ENCODE measurements at places on chromosomes 6 and 20. TPM values are rescaled to one million over a fixed set of nuclear protein-coding genes. Genes with fewer than 3 reads are reported as not detected.

The OTOR gene
- total RNA-seq: not detected

The PTCRA gene
- total RNA-seq: not detected

The SDCBP2 gene
- 2.1 TPM for total RNA-seq

The LYRM2 gene
- 19.9 TPM for total RNA-seq

The EDN1 gene
- total RNA-seq: 5.4 TPM

The OR2B6 gene
- total RNA-seq: not detected

The MEI4 gene
- not detected for total RNA-seq

The TGM3 gene
- total RNA-seq: not detected

The THBS2 gene
- total RNA-seq: 26.4 TPM

The SLC17A1 gene
- total RNA-seq: not detected

The INSM1 gene
- total RNA-seq: not detected

The ZFP57 gene
- 1.2 TPM for total RNA-seq

The TMEM170B gene
- 5.5 TPM for total RNA-seq

The HTR1B gene
- 2.6 TPM for total RNA-seq

The FAM162B gene
- total RNA-seq: 4.2 TPM

The DNAH8 gene
- total RNA-seq: under 0.01 TPM

The C6orf15 gene
- not detected for total RNA-seq

The ADNP gene
- 59.8 TPM for total RNA-seq

The ZNF334 gene
- total RNA-seq: 0.92 TPM

The SPATS1 gene
- total RNA-seq: not detected

The RHAG gene
- 0.42 TPM for total RNA-seq

The BMP6 gene
- total RNA-seq: 8.4 TPM

The TMEM244 gene
- total RNA-seq: not detected

The TRIM31 gene
- 1.3 TPM for total RNA-seq

The PDE10A gene
- 3.3 TPM for total RNA-seq

The CST2 gene
- 0.45 TPM for total RNA-seq

The PSORS1C2 gene
- not detected for total RNA-seq

The RIPPLY2 gene
- not detected for total RNA-seq

The LST1 gene
- total RNA-seq: 1.9 TPM

The C6orf132 gene
- total RNA-seq: 1.7 TPM

The WFDC2 gene
- not detected for total RNA-seq

The NEURL2 gene
- total RNA-seq: 13.2 TPM

The DEFB124 gene
- not detected for total RNA-seq

The SOX18 gene
- 19.0 TPM for total RNA-seq

The FOXA2 gene
- total RNA-seq: not detected

The CLPSL1 gene
- total RNA-seq: not detected

The PPIL6 gene
- 4.4 TPM for total RNA-seq

The MROH8 gene
- total RNA-seq: 6.2 TPM

The PRR18 gene
- total RNA-seq: not detected

The PACRG gene
- total RNA-seq: not detected

Data from esophagus muscularis mucosa (tissue), 4 donors.